ENCODE measurements at places on chromosomes 11 and 22.
A peak's percentile ranks its signal among the peaks of the same experiment; 100 is the strongest.

GRCh38 chr22:17836992-17837742 is 62.9 kb upstream of the BID start:
- peak; percentile 52 for DNase-seq

DNA sequence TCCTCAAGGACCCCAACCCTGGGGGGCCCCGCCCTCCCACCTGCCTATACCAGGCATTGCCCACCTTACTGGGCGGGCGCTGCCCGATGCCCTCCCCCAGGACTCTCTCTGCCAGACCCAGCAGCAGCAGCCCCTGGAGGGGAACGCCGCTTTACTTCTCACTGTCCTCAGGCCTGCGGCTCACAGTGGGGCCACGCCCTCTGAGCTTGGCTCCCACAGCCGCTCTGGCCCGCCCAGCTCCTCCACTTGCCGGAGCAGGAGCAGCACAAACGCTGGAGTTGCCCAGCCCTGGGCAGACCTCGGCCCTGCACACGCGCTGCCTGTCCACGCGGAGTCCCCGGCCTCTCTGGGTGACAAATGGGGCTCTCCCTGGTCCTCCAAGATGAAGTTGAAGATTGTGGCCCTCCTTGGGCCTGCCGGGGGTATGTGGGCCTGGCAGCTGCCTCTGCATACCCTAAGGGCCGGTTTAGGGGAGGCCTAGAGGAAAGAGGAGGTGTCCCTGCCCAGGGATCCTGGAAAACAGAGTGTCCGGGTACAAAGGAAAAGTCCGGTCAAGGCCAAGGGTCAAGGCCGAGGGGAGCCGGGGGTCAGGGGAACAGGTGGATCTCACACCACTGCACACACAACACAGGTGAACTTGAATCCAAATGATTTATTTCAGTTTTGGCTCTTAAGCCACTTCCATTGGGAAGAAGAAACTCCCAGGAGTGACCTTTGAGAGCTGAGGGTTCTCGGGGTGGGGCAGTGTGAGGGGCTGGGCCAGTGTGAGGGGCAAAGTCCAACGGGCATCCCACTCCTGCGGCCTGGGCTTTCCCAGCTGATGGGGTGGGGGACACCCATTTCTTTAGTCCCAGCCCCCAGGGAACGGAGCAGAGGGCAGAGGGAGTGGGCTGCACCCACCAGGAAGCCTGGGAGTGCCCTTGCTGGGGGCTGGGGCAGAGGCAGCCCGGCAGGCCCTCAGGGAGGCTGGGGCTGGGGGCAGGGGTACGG is 674 bp upstream of the BAIAP2L2 start:
- DNase-seq, result peak; percentile 72

GRCh38 chr22:43142880-43143562 is at the start of gene MCAT:
TSS of gene MCAT (minus strand) at chr22:43143398. CDS start at chr22:43143348, 50 bp downstream.
- peak; percentile 84 for DNase-seq

GRCh38 chr22:48705159-48705916 is 1122.3 kb downstream of the BRD1 start:
- no peak for DNase-seq

GRCh38 chr11:90587896-90588295 is 365.0 kb upstream of the CHORDC1 start:
- DNase-seq, result no peak

- peak; percentile 36 for DNase-seq
These were observed 298.9 kb downstream of the BUD13 start for GRCh38 chr11:116473790-116474346.

DNA sequence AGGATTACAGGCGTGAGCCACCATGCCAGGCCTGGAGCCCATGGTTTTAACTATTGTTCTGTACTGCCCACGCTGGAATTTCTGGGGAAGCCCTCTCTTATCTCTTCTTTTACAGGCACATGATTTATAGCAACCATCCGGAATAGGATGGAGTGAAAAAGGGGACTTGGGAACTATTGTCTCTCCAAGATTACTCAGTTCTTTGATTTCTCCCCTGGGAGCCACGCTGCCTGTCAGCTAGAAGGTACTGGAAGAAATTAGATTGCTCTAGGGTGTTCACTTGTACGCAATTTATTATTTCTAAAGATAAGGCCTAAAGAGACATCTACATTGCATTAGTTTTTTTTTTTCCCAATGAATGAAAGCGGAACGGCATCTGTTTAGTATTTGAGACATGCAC is 65.6 kb upstream of the PTPRJ start:
- no peak for DNase-seq

GRCh38 chr11:289398-289711 is 429 bp downstream of the PGGHG start:
- DNase-seq, result no peak

GRCh38 chr11:3096909-3097530 is 39.8 kb upstream of the CARS1 start:
- DNase-seq, result no peak

- DNase-seq, result no peak
These were observed 32.5 kb downstream of the MRGPRX2 start for GRCh38 chr11:19027829-19028595.

GRCh38 chr22:19619144-19620009 is 94.9 kb upstream of the SEPTIN5 start:
- no peak for DNase-seq

DNA sequence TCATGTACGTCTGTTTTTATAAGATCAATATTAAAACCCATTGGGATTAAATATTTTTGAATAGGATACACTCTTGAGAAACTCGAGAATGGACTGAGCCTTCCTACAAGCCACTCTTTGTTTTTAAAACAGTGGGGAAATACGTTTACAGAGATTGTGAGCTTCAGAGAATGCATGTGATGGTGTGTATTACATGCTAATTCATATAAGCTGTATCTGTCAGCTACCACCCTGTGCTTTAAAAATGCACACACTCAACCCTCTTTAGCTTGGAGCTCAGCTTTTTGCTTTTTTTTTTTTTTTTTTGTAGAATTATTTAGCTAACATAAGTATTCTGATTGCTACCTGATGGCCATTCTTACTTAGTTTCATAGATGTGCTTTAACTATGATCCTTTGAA is 46.3 kb upstream of the ASPHD2 start:
- no peak for DNase-seq

DNA sequence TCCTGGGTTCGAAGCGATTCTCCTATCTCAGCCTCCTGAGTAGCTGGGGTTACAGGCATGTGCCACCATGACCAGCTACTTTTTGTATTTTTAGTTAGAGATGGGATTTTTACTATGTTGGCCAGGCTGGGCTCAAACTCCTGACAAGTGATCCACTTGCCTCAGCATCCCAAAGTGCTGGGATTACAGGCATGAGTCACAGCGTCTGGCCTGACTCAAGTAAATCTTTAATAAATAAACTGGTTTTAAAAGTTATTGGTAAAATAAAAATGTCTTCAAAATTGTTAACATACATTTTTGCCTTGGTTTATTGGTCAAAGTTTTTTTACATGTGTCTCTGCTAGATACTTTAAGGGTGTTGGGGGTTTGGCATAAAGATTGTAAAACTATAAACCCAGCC is 7.3 kb upstream of the PES1 start:
- DNase-seq, result no peak

DNA sequence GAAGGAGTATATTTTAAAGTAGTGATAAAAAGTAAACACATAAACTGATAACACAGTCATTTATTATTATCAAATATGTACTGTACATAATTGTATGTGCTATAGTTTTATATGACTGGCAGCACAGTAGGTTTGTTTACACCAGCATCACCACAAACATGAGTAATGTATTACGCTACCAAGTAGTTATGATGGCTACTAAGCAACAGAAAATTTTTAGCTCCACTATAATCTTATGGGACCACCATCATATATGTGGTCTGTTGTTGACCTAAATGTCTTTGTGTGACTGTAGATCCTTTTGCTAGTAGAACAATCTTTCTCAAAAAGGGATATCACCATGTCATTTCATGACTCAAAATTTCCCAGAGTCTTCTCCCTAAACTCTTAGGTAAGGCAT is 93.5 kb downstream of the LARGE2 start:
- DNase-seq, result no peak

- peak; percentile 49 for DNase-seq
These were observed 5.7 kb downstream of the MPZL2 start for GRCh38 chr11:118258410-118258809.

DNA sequence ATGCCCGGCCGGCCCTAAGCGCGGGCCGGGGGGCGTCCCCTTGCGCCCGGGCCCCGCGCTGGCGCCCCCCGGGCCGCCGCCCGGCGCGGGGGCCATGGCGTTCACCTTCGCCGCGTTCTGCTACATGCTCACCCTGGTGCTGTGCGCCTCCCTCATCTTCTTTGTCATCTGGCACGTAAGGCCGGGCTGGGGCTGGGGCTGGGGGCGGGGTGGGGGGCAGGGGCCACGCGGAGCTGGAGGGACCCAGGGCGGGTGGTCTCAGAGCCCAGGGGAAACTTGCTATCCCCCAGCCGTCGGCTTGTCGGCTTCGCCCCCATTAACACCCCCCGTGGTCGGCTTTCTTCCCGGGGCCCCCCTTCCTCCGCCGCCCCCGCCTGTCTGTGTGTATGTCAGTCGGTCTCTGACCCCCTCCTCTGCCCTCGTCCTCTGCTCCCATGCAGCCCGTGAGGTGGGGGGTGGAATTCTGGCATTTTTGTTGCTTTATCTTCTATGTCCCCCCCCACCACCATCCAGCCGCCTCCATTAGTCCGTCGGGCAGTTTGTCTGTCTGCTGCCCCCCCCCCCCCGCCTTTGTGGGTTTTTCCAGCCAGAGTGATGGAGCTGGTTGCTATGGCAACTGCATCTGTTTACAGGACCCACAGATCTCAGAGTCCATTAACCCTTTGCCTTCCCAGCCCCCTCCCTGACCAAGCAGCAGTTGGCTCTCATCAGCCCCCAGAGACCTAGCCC is 552 bp downstream of the CNIH2 start:
- DNase-seq, result peak; percentile 76

- DNase-seq, result no peak
These were observed 2.3 kb downstream of the TUBGCP6 start for GRCh38 chr22:50242406-50242949.

GRCh38 chr11:124625504-124626168 is 3.0 kb downstream of the TBRG1 start:
- DNase-seq, result no peak

DNA sequence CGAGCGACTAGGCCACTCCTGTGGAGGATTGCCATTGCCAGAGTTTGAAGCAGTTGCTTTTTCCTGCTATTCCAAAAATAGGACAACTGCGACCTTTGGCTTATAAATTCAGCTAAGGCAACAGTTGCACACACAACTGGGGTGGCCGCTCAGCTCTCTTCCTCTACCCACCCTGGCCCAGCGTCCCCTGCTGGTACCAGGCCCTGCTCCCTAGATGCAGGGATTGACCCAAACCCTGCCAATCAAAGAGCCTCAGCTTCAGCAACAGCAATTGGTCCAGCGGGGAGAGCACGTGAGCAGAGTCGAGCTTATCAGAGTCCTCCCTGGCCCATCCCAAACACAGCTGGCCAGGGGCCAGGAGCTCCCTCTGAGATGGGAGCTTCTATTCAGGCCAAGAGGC is 22.0 kb upstream of the CABP2 start:
- peak; percentile 70 for DNase-seq

DNA sequence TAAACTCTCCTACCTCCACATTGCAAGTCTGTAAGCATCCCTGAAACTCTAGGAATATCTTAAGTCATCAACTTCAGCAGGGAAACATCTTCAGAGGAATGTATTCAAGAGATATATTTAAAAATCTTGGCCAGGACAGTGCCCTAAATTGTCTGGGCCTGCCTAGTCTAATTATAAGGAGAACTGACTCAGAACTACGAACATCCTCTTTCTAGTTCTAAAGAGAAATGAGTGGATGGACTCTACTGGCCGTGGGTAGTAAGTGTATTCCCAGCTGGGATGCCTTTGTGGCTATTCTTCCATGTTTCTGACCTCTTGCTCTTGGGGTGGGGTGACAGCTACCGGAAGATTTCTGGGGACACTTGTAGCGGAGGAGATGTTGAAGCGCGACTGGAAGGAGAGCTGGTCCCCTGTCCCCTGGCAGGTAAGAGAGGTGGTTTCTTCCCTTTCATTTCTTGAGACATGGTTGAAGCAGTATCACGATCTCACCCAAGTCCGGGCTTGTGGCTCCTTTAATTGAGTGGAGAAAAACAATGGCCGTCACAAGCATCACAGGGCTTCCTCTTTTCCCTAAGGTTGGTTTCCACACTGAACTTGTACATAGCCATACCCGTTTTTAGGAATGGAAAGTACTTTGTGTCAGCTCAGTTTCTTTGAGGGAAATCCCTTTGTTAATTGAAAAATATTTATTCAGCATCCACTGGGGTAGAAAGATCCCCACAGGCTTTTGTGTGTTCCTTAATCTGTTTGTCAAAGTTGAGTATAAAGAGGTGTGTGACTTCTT is 97.7 kb upstream of the SORL1-AS1 start:
- DNase-seq, result no peak

GRCh38 chr22:48071305-48071704 is 1308.9 kb downstream of the TBC1D22A start:
- no peak for DNase-seq

GRCh38 chr22:48820481-48821345 is 1007.0 kb downstream of the BRD1 start:
- DNase-seq, result peak; percentile 0

DNA sequence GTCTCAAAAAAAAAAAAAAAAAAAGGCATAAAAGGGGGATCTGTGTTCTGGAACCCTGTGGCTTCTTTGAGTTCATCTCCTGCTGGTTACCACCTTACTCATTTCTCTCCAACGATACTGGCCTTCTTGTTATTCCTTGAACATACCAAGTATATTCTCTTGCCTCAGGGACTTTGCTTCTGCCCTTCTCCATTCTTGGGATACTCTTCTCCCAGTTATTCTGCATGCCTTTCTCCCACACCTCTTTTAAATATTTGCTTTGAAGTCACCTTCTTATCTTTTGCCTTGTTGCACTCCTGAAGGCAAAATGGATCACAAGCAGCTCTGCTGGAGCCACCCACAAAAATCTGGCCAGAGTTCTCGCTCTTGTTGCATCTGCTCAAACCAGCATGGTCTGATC is 76.0 kb upstream of the RRM1 start:
- no peak for DNase-seq
